ENCODE measurements at places on chromosomes 4 and X.

DNA sequence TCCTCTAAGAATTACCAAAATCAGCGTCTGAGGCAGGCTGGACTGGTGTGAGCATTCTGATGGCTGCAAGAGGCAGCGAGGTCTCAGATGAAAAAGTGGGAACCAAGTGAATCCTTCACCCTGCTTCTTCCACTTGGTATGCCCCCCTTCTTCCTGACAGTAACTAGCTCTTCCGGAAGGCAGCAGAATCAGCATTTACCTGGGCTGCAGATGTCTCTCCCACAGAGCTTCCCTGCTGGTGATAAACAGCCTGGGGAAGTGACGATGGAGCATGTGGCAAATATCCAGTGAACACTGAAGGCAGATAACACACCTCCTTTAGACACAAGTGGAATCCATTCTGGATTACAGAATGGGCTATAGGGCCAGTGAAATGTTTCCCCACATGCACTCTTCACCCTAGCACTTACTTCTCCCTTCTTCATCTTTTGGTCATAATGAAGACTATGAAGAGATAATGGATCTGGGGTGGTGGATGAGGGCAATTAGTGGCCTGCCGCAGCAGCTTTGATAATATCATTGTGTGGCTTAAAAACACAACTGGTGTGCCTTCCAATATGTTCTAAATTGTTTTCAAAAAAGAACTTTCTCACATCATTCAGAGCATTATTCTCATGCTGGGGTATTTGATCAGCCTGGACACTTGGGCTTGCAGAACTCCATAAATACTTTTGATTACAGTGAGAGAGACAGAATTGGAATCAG lies 60.8 kb upstream of the TBC1D9 start:
- no peak for DNase-seq

- DNase-seq = no peak
These were observed 380.6 kb upstream of the MAGEB2 start for GRCh38 chrX:29834764-29835163.

DNA sequence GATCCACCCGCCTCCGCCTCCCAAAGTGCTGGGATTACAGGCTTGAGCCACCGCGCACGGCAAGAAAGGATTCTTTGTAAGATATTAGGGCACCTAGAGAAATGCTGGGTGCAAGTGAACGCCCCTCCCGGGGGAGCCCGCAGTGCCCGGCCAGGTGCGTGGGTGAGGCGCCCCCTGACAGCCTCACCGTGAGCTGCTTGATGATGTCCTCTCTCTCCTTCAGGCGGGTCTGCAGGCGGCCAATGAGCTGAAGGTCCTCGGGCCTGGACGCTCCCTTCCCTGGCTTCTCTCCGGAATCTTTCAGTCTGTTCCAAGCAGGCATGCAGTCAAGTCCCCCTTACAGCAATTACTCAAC lies 21.9 kb downstream of the MED28 start:
- no peak for DNase-seq

GRCh38 chrX:110228453-110228852 lies 89.4 kb downstream of the AMMECR1 start:
- no peak for DNase-seq

- DNase-seq = no peak
These were observed 4.8 kb upstream of the RGS12 start for GRCh38 chr4:3287972-3288570.

DNA sequence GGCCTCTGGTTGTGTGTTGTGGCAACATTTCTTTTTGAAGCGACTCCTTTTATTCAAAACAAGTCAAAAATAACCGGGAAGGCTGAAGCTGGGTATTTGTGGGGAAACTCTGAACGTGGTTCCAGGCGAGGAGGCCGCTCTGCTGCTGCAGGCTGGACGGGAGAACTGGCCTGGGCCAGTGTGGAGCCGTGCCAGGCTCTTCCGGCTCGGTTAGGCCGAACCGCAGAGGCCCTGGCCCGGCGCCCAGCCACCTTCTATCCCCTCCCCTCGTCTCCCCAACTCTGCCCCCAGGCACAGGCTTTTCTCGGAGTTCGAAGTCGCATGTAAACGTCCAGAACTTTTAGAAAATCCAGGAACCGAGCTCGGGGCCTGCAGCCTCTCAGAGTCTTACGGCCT lies 2.4 kb upstream of the BCOR start:
- no peak for DNase-seq

DNA sequence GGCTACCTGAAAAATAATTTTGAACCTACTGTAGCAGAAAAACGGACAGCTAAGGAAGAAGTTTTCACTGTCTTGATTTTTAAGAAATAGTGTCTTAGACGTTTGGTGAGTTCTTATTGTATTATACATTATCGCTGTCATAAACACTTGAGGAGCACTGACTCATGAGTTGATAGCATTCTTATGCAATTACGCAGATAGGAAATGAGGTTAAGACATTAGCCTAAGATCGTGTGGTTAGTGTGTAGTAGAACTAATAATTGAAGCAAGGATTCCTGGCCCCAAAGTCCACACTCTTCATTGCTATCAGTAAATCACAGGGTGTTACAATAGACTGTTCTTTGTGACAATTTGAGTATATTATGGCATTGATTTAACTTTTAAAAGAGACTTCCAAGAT lies 238.1 kb downstream of the ARAP2 start:
- DNase-seq = no peak

- DNase-seq = no peak
These were observed 21.5 kb downstream of the COQ2 start for GRCh38 chr4:83263106-83263505.

DNA sequence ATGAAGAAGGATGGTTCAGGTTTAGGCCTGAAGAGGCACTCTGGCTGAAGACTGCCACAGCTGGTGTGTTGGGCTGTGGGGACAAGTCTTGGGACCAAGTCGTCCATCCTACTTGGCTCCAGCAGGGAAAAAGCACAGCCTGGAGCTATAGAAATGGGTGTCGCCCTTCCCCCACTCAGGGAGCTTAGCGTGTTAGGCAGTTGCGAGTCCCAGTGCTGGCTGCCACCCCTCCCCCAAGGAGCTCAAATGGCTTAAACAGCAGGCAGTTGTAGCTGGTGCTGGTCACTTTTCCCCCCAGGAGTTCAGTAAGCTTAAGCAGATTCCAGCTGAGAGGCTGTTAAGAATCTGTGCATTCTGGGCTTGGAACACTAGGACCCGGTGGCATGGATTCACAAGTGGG lies 319.5 kb upstream of the POF1B start:
- DNase-seq = no peak

- no peak for DNase-seq
These were observed 851 bp downstream of the POLR2B start for GRCh38 chr4:56979421-56980072.

DNA sequence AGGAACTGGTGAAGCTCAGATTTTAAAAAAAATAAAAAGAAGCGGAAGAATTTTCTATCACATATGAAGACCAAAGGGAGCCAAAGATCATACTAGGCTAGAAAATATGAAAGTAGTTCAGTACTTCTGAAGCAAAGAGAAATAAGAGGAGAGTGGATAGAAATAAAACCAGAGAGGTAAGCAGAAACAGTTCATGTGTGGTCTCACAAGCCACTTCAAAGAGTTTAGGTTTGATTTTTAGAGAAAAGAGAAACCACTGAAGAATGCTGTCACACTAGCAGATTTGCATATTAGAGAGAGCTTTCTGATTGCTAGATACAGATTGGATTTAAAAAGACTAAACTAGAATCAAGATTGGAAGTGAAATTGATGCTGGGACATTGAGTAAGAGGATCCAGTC lies 51.7 kb downstream of the GABRA3 start:
- DNase-seq = no peak

DNA sequence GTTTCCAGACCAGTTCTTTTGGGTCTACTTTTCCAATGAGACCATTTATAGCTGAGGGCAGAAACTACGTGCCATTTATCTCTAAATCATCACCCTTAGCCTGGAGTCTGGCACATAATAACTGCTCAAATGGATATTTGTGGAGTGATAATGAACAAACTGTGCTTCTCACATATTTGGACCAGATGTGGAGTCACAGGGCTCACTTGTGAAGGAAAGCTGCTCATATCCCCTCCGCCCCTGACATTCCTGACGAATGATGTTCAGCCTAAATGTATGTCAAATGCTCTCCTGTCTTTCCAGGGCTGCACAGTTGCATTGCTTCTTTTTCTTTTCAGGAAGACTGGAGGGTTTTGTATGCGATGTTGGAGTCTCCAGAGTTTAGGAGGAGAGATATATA lies 110.1 kb downstream of the GBA3 start:
- no peak for DNase-seq

GRCh38 chrX:14017399-14017798 lies 12.3 kb downstream of the GEMIN8 start:
- DNase-seq = no peak

- no peak for DNase-seq
These were observed 55.2 kb downstream of the HTRA3 start for GRCh38 chr4:8324640-8325239.

GRCh38 chr4:7798178-7798995 lies 141.3 kb downstream of the AFAP1 start:
- no peak for DNase-seq

DNA sequence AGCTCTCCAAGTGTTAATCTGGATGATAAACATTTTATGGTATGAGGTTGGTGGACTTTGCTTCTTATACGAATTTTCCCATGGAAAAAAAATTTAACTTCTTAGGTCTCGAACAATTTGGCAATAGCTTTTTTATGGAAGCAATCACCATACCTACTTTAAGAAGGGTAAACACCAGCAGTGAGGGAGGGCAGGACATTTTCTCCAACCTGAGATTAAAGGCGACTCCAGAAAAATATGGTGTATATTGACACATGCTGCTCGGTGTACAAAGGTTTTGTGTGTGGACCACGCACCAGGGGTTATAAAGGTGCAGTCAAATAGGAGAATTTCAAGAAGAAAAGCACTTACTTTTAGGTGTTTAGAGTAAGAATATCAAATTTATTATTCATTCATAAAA lies 34.2 kb upstream of the SULT1E1 start:
- no peak for DNase-seq

DNA sequence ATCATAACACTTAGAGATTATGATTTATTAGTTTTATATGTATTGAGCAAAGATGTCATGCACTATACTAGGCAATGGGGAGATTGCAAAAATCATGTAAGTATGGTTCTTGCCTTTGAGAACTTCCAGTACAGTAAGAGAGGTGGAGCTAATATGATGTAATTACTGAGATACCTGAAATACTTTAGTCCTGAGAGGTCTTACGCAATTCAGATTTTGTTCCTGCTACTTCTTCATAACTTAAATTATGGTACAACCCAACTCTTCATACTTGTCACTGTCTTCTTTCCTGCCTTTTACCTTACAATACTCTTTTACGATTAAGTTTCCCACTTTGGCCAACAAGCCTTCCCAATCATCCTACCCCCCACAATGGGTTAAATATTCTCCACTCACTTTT lies 564.2 kb upstream of the PITX2 start:
- no peak for DNase-seq

DNA sequence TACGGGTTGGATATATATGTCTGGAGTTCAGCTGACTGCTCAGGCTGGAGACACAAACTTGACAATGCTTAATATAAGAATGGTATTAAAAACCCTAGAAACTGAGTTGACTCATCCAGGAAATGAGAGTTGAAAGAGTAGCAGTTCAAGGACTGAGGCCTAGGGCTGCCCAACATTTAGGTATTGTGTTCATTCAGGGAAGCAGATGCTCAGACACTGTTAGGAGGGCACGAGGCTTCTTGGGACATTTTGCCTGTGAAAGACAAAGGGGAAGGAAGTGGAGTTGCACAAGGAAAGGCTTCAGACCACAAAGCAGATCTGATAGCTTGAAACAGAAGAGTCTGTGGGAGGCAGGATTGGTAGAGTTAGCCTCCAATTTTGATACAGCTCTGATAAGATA lies 52.0 kb upstream of the HS3ST1 start:
- DNase-seq = no peak

- no peak for DNase-seq
These were observed 115.4 kb upstream of the STK26 start for GRCh38 chrX:131907488-131908314.

DNA sequence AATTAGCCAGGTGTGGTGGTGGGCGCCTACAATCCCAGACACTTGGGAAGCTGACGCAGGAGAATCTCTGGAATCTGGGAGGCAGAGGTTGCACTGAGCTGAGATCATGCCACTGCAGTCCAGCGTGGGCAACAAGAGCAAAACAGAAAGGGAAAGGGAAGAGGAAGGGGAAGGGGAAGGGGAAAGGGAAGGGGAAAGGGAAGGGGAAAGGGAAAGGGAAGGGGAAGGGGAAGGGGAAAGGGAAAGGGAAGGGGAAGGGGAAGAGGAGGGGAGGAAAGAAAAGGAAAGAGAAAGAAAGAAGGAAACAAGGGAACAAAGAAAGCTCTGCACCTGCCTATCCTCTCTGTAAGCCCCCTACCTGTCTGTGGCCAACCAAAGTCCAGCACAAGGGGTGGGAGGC lies 35.2 kb downstream of the FAM53A start:
- DNase-seq = no peak

DNA sequence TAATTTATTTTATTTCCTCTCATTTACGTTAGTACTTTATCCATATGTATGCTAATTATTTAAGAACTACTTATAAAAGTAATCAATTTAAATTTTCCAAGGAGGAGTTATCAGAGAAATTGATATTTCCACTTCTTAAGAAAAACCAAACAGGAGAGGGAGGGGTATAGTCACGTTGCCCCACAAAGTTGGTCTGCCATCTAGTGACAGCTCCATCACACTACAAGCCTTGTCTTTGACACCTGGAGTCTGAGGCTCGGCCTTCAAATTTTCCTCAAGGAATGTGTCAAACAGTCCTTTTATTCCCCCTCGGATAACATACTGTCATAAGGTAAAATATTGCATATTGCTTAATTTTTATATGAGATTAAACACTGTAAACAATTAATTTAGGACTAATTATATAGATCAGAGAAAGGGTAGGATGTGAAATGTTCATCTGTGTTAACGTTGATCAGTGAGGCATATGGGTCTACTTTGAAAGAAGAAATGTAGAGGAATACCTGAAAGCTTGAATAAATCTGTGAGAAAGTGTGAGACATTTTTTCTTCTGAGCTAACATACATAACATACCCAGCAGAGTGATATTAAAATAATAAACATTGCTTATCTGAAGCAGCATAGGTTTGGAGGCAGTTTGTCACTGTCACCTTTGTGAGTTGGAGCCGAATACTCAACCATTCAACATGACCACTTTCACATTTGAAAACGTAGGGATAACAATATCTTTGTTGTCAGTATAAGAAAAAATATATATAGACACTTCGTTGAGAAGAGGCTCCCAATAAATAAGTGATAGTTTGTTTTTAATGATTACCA lies 114.4 kb downstream of the GLRA3 start:
- DNase-seq = no peak

Measured in NCI-H2107 (cell line).